ENCODE measurements at places on chromosomes 4 and X. TPM values are rescaled to one million over a fixed set of nuclear protein-coding genes. Genes with fewer than 3 reads are reported as not detected.

Gene AKAP4
- total RNA-seq, result not detected

Gene BEND2
- 0.09 TPM for total RNA-seq

Gene RAB33A
- total RNA-seq, result 0.50 TPM

Gene GABRE
- 0.61 TPM for total RNA-seq

Gene PAGE5
- total RNA-seq, result not detected

Gene VCX3B
- total RNA-seq, result not detected

Gene NXF2B
- not detected for total RNA-seq

Gene ASB11
- total RNA-seq, result not detected

Gene TMEM271
- total RNA-seq, result not detected

Gene ADH1B
- 38.3 TPM for total RNA-seq

Gene MAGED4
- 0.25 TPM for total RNA-seq

All from liver (tissue), 10 donors.